ENCODE measurements at places on chromosomes 2 and 18.

DNA sequence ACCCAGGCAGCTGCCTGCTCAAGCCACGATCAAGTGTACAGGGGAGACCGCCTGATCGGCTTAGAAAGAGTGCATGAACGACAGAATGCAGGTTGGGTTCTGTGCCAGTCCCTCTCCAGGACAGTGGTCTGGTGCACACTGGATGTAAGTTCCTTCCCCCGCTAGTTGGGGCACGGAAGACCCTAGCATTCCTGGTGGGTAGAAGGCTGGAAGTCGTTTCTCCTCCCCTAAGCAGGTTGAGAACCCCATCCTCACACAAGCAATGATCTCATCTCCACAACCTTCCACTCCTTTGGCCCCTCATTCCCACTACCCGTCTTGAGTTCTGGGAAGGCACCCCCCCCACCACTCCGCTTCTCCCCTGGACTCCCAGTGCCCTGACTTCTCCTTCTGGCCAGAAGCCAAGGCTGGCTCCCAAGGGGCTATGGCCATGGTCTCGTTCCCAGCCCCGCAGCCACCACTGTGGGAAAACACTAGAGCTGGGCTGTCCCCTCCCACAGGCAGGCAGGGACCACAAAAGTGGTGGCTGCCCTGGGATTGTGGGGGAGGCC is 1.4 kb upstream of the ANKRD39 start:
- DNase-seq, result no peak

DNA sequence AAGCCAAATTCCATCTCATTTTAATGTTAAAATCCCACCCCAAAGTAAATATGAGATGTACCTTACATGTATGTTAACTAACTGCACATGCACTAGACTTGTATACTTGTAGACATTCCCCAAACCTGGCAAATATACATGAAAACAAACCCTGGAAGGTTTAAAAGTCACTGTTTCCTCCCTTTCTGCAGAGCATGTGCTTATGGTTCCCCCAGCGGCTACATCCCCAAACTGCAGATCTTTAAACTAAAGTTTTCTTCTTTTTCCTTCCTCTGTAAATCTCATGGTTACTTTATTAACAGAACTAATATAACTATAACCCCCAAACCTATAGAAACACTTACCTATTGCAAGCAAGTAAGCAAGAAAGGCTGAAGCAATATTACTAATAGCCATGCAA is 731.5 kb downstream of the LRP1B start:
- no peak for DNase-seq

GRCh38 chr2:210938228-210938627 is 381.8 kb downstream of the CPS1 start:
- DNase-seq, result no peak

- no peak for DNase-seq
These were observed 81.9 kb downstream of the CDH2 start for GRCh38 chr18:28095041-28095440.

- no peak for DNase-seq
These were observed 325.9 kb upstream of the SLC39A10 start for GRCh38 chr2:195331129-195331528.

- peak; percentile 25 for DNase-seq
These were observed 47.9 kb downstream of the MEMO1 start for GRCh38 chr2:31962757-31963361.

DNA sequence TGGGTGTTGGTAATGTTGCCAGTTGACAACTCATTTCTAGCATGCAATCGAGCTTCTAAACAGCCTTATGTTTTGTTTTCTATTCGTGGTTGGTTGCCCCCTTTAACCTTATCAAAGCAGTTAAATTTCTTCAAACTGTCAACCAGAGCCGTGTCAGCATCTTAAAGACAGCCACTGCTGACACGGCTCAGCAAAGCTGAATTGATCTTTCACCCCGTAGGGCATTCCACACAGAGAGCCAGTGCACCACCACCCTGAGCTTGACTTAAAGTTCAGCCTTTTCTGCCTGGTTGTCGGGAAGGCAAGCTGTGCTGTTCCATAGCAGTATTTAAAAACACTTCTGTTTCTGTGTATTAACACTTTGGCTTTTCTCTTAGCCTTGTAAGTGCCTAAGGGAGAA is 355.0 kb upstream of the CHST9 start:
- DNase-seq, result no peak

GRCh38 chr18:42976869-42977590 is 138.5 kb downstream of the RIT2 start:
- DNase-seq, result no peak

- DNase-seq, result no peak
These were observed 965 bp upstream of the ELOA2 start for GRCh38 chr18:47036298-47036874.

- DNase-seq, result no peak
These were observed 276.6 kb downstream of the MREG start for GRCh38 chr2:215736653-215737290.

- no peak for DNase-seq
These were observed 236.5 kb downstream of the CELF4 start for GRCh38 chr18:37328946-37329719.

DNA sequence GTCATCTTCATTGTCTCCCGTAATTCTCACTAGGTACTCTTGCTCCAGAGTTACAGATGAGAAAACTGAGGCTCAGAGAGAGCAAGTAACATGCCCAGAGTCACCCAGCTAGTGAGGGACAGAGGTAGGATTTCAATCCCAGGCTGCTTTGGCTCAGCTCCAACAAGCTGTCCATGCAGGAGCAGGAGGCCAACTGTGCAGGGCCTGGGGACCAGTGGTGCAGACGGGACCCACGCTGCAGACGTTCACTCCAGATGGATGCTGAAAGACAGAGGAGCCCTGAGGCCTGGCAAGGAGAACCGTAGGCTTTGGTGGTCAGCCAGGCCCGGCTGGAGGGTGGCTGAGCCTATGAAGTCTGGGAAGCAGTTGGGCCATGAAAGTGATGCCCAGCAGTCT is 102.6 kb downstream of the MCFD2 start:
- DNase-seq, result no peak

GRCh38 chr2:73821227-73821626 is 7.5 kb upstream of the STAMBP start:
- peak; percentile 26 for DNase-seq

DNA sequence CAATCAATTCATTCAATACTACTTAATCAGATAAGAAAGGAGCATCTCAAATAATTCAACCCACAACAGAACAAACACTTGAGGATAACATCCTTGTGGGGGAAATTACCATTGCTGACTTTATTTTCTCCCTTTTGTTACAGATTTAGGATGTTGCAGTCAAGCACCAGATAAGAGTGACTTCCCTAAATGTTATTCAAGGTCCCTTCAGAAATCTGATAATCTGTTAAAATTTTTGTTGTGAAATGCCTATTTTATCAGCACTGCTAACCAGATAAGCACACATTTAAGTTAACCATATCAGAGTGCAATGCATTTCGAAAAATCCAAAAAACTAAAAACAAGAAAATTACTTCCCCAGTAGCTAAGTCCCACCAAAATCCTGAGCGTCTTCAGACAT is 33.5 kb downstream of the SUMO1 start:
- DNase-seq, result no peak

GRCh38 chr2:9782197-9782719 is 61.0 kb upstream of the TAF1B start:
- DNase-seq, result peak; percentile 77

GRCh38 chr2:19723021-19723420 is 178.8 kb downstream of the TTC32 start:
- DNase-seq, result no peak

- DNase-seq, result no peak
These were observed 20.5 kb upstream of the KIF3C start for GRCh38 chr2:26002632-26003310.

- DNase-seq, result no peak
These were observed 249.1 kb downstream of the CELF4 start for GRCh38 chr18:37316468-37316867.

DNA sequence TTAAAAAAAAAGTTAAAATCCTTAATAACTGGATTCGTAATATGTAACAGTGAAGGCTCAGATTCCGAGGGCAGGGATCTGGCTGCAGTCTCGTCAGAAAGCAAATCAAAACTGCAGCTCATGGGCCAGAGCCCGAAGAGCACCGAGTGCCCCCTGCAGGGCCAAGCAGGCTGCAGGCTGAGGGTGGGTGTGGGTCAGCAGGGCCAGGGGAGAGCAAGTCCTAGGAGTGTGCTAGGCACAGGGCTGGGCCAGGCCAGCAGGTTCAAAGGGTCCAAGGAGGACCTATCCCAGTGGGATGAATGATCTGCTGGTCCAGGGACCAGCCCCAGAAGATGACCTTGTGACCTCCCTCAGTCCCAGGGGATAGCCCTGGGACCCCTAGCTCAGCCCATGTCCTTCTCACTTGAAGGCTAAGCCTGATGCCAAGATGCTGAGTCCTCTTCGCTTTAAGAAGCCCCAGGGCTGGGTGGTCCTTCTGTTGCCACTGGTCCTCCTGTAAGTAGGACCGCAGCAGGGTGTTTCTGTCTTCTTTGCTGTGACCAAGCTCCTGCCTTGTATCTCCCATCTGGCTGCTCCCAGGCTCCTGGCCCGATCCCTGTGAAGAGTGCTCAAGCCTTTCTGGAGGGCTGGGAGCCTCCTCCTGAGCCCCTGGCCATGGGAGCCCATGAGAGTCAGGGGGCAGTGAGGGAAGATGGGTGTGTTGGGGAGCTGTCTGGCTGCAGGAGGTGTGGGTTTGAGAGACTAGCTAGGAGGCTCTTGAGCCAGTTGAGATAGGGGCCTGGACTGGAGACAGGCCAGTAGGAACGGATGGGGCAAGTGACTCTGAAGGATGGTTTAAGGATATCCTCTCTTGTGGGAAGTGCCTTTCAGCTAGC is 150.7 kb downstream of the DYSF start:
- DNase-seq, result no peak

- DNase-seq, result no peak
These were observed 79.0 kb downstream of the GCA start for GRCh38 chr2:162422894-162423293.

DNA sequence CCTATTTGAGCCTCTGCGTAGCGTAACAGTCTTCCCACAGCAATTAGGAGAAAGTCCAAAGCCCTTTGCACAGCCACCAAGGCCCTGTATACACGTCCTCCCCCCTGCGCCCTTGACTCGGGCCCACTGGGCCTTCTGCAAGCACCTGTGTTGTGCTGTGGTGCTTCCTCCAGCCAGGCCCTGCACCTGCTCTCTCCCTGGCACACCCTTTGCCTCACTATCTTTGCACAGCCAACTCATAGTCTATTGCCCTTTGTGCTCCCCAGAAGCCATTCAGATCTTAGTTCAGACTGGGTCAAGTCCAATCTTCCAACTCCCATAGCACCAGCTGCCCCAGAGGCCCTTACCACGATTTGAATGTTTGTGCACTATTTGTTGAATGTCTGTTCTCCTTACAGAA is 271.6 kb upstream of the MGAT5 start:
- DNase-seq, result no peak

- no peak for DNase-seq
These were observed 320.4 kb upstream of the HS6ST1 start for GRCh38 chr2:128639120-128639477.

DNA sequence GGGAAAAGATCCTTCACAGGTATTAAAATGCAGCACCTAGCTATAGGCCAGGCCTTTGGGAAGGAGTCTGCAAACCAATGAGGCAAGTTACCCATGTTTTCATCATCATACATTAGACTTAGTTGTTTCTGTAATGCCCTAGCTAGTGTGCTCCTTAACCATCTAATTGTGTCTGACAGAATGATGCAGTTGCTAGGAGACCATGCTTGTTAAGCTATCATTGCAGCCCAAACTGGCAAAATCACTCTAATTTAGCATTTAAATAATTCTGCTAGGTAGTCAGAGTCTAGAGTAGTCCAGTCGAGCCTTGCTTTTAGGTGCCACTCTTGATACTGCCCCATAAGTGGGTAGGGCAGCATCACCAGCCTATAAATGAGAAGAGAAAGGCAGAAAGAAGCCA is 34.9 kb downstream of the GAD1 start:
- no peak for DNase-seq

GRCh38 chr18:35605686-35606417 is 24.3 kb downstream of the GALNT1 start:
- no peak for DNase-seq

- no peak for DNase-seq
These were observed 179.3 kb upstream of the MGAT5 start for GRCh38 chr2:134074619-134075018.

DNA sequence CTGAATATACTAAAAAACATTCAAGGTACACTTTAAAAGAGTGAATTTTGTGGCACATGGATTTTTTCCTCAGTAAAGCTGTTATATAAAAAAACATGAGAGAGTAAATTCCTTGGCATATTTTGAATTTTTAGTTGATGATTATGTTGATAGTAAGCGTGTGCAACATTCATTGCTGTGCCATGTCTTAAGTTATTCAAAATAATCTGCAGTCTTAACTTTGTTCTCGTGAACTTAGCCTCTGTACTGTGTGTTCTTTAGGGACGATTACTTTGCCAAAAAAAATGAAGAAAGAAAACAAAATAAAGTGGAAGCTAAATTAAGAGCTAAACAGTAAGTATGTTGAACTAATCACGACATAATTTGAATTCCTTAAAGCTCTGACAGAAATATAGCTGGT is 9.6 kb downstream of the SSB start:
- no peak for DNase-seq

- DNase-seq, result no peak
These were observed 259.4 kb downstream of the TNS1 start for GRCh38 chr2:217743407-217743806.

DNA sequence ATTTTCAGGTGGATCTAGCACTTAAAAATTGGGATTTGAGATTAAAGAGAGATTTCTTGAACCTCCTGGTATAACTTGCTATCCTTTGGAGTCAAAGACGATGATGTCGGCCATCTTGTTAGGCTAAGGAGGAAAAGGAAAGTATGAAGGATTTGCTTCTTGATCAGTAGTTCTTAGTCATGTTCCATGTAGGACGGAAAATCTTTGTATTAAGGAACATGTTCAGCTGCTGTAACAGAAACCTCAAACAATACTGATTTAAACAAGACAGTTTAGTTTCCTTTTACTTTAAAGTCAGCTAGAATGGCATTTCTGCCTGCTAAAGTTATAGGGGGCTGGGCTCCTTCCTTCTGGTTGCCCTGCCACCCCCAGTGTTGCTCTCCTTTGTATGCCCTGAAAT is 56.4 kb upstream of the MGAT5 start:
- DNase-seq, result no peak

DNA sequence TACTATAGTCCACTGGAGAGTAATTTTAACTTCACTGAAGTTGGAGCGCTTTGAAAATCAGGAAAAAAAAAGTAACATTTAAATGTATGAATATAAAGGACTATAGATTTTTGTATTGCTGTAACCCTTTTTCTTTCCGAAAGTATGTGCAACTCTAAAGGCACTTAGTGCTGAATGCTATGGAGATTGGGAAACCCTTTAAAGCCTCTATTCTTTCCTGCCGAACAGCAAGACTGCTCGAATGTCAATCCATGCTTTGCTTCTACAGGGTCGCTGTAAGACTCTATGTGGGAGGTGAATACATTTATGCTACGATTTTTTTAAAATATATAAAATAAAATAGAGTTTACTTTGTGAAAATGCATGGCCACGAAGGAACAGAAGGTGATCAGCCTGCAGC is 825 bp downstream of the GRB14 start:
- no peak for DNase-seq

DNA sequence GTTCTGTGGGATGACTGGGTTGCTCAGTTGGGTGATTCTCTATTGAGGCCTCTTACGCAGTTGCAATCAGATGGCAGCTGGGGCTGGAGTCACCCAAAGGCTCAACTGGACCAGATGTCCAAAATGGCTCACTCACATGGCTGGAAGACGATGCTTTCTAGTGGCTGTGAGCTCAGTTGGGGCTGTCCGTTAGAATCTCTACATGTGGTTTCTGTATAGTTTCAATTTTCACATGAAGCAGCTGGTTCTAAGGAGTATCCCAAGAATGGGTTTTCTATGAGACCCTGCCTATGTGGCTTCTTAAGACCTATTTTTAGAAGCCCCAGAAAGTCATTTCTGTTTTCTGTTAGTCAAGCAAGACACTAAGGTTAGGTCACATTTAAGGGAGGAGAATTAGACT is 4.4 kb downstream of the XRCC5 start:
- DNase-seq, result no peak
